Stimulated activated CD8-positive, alpha-beta memory T cell treated with anti-CD3 and anti-CD28 coated beads, Interleukin-15, amount 100 ng/mL, for 48 hours (primary cell): ENCODE measurements at places on chromosomes 7 and 10.

DNA sequence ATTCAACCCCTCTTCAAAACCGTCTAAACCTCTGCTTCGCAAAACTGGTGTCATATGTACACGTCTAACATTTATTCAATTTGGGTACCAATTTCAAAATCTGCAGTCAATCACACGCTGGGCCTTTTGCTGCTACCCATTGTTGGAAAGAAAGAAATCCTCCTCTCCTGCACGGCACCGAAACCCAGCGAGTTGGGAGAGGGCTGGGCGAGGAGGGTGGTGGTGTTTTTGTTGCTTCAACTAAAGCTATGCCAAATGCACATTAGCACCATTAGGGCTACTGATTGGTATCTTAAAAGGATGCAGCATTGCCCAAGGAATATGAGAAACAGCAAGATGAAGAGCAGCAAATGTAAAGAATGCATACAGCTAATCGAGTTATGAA lies 7.8 kb downstream of the EBF3 start:
- DNase-seq, result no peak

- DNase-seq, result no peak
Measured at GRCh38 chr7:102869195-102869594, 43.6 kb upstream of the LRRC17 start.

DNA sequence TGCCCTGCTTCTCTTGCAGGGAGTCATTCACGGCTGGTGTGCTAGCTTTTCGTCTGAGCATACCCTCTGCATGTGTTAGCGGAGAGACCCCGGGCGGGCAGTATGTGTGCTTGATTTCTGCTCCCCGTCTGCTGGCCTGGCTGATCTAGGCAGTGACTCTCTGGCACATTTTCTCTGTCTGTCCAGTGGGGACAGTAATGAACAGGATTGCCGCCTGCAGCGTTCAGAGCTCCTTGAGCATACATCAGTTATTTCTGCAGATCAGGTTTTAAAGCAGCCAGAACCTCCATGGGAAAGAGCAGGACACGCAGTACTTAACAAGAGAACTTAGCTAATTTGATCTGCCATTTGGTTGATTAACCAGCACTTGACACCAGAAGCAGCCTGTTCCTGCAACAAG lies 242.5 kb downstream of the CELF2 start:
- DNase-seq, result no peak

DNA sequence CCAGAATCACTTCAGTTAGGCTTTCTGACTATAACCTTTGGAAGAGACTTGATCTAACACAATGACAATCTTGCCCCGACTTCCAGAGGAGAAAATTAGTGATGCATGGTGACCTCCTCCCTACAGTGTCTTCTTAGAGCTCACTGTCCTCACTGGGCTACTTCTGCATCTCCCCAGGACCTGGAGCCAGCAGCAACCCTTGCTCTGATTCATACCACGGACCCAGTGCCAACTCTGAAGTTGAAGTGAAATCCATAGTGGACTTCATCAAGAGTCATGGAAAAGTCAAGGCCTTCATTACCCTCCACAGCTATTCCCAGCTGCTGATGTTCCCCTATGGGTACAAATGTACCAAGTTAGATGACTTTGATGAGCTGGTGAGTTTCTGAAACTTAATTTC lies 12.6 kb downstream of the CPA2 start:
- DNase-seq, result no peak

GRCh38 chr7:66867198-66867790 lies 53.7 kb upstream of the TMEM248 start:
- no peak for DNase-seq

DNA sequence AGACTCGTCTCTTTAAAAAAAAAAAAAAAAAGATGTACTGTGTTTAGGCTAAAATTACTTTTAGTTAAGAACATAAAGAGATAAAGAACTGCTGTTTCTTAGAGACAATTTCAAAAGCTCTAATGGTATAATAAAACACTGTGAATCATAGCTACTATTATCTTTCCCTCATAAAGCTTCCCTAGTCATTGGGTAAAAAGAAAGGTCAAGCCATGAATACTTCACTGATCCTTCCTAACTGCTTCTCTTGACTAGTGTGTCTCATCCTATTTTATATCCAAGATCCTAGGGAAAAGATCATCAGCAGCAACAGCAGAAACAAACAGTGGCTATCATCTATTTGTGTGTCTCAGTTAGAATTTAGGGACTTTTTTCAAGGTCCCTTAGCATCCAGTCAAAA lies 10.5 kb downstream of the YME1L1 start:
- no peak for DNase-seq

- DNase-seq, result peak; percentile 53
Measured at GRCh38 chr10:114304017-114304570, 65.0 kb downstream of the VWA2 start.
